Stimulated activated naive CD4-positive, alpha-beta T cell treated with Interleukin-2 at 50 U/mL for 16 hours (primary cell): ENCODE measurements at places on chromosomes 2 and 18.

- no peak for DNase-seq
Observed at GRCh38 chr2:126703311-126703710, 47.4 kb downstream of the GYPC start.

DNA sequence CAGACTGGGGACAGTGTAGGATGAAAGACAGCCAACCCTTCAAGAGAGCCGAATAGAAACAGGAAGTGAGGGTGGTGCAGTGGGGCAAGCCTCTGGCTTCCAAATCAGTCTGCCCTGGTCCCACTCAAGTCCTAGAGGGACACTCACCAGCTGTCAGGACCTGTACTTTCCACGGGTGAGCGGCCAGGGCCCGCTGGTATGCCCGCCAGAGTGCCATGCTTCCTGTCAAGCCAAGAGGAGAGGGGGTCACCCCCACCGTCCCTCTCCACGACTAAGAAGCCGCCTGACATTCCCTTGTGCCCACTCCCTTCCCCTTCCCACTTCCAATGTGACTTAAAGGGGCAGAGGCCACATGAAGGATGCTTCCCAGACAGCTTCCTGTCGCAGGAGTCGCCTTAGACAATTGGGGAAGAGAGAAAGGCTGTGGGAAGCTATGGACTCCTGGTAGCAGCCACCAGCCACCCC is 564 bp downstream of the MPV17 start:
- no peak for DNase-seq

GRCh38 chr18:44900627-44901026 is 219.9 kb downstream of the SETBP1 start:
- no peak for DNase-seq

- no peak for DNase-seq
Observed at GRCh38 chr18:58247363-58247834, 203.4 kb downstream of the NEDD4L start.

DNA sequence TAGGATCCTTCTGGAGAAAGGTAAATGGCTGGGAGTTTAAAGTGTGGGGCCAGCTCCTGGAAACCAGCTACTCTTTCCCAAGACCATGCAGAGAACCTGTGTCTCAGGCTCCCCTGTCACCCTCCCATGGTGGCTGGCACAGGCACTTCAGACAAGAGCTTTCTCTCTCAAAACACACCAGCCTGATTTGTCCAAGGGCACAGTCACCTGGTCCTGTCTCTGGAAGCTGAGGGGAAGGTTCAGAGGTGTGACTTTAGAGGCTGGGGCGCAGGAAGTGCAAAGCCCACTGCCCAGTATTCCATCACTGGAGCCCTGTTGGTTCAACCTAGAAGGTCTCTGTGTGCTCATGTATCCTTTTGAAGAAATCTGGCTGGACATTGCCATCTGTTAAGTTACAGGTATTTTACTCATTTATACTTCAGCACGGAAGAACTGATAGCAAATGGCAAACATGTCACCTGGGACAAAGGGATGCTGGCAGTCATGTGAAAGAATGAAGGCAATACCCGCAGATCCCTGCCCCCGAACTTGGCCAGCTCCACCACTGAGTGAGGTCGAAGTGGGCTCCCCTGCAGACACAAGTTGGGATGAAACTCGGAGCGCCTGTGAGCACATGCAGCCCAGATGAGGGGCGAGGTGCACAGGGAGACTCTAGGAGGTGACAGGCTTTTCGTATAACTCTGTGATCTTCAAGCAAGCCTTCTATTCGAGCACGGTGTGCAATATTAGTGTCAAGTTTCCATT is 96.9 kb upstream of the MGAT4A start:
- DNase-seq, result no peak

DNA sequence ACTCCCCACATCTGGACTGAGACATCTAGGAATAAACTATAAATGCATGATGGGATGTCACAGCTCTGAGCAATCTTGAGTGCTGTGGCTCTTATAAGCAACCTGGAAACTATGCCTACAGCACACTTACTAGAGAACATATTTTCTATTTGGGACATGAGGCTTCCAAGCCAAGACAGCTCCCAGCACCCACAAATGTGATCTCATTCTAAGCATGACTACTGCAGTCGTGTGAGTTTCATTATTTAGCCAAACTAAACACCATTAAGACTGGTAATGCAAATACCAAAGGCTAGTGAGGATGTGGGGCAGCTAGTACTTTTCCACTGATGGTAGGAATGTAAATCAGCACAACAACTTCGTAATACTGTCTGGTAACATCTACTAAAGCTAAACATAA is 72.5 kb downstream of the RTTN start:
- DNase-seq, result no peak

GRCh38 chr2:33094303-33094702 is 147.6 kb downstream of the LTBP1 start:
- no peak for DNase-seq

- no peak for DNase-seq
Observed at GRCh38 chr2:220783671-220784070, 788.4 kb downstream of the EPHA4 start.
